ENCODE measurements at places on chromosomes 7 and 10.

DNA sequence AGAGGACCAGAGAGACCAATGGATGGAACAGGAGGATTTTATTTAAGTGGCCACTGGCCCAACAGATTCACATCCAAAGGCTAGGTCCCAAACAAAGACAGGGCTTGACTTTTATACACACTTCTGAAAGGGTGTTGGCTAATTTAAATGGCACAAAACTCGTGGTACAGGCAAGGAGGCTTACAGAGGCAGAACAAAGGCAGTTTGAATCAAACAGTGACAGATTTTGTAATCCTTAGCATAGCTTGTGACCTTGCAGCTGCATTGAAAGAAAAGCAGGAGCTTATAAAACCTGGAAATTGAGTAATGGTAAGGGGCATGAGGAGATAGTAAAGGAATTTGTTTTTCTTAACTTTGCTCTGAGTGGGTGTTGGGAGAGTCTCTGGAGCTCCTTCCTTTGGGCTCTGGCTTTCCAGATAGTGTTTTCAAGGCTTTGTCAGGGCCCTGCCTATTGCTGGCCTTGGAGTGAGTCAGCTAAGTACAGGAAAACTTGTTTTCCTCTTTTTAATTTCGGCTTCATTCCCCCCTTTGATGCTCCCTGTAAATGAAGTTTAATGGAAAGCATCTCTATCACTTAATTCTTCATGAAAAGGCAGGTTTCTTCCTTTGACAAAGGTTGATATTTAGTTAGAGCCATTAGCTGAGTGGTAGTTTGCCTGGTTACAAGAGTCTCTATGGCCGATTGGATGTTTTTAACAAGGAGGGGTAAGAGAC lies 96.9 kb downstream of the TRIM24 start:
- DNase-seq, result no peak

DNA sequence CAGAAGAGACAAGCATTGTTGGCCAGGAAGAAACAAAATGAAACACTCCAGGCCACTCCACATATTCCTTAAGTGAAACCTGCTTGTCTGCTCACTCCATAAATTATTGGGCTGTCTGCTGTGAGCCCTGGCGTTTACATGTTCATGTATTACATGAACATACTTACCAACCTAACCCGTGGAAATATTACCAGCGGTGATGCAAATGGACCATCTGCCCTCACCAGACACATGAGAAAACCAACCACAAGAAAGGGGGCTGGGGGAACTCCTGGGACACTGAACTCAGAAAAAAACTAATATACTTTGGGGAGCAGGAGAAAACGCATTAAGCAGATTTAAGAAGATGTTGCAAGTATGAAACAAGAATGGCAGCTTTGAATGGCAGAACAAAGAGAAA lies 731.2 kb upstream of the IGFBP3 start:
- DNase-seq, result no peak

DNA sequence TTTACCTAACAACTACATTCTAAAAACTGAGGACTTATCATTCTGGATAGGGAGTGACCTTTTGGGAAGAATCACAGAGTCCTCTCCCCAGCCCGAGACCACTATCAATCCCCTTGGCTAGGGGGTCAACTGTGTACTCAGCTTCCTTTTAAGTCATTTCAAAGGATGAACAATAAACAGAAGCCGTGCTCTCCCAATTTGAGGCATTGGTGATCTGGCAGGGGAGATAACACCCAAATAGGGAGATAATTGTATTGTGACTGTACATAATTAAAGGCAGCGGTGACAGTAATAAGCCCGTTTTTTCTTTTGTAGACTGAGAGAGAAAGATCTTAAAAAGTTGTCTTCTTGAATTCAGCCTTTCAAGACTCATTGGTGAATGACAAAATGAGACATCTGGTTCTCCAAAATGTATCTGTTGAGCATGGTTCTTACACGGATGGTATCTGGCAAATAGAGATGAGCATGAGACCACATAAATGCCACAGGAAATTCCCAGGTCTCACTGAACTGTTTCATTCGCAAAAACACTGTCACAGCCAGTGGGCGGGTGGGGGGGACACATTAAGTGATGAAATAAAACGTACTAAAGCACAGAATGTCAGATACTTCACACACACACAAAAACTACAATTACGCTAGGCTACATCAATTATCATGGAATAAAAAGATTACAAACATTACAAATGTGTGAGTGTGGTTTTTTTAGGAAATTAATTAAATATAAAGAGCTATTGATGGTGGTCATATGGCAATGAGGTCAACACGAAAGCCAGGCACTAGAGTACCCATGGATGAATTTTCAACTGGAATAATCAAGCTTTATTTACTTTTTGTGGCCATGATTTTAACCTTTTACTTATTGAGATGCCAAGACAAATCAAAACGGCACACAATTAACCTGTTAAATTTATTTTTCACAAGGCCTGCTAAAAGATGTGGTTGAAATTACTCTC lies 108.4 kb downstream of the HIPK2 start:
- DNase-seq, result no peak

DNA sequence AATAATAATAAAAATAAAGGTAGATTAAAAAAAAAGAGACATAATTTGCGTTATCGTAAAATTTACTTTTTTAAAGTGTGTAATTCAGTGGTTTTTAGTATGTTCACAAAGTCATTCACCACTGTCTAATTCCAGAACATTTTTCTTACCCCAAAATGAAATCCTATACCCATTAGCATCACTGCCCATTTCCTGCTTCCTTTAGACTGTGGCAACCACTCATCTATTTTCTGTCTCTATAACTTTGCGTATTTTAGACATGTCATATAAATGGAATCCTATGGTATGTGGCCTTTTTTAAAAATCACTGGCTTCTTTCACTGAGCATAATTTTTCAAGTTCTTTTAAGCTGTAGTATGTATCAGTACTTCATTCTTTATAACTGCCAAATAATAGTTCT lies 53.6 kb downstream of the KAT6B start:
- no peak for DNase-seq

- no peak for DNase-seq
Observed at GRCh38 chr10:5818894-5819293, 5.7 kb upstream of the GDI2 start.

GRCh38 chr7:3176112-3177000 lies 124.7 kb upstream of the SDK1 start:
- DNase-seq, result no peak

GRCh38 chr10:103367782-103368518 lies at the start of gene TAF5:
Gene TAF5, plus strand, starts transcription at chr10:103367976. Its CDS starts 14 bp downstream, at chr10:103367990.
- DNase-seq, result peak; percentile 95

GRCh38 chr7:7861211-7861633 lies 107.4 kb upstream of the GLCCI1 start:
- DNase-seq, result no peak

- no peak for DNase-seq
Observed at GRCh38 chr10:11335167-11335652, 276.2 kb downstream of the USP6NL start.

GRCh38 chr10:81036257-81036656 lies 498.6 kb downstream of the SH2D4B start:
- DNase-seq, result no peak

GRCh38 chr10:75375838-75376237 lies 25.7 kb downstream of the ZNF503 start:
- no peak for DNase-seq

Measured in AML-193 (cell line).